Heart right ventricle (tissue), 16 donors: ENCODE measurements at places on chromosomes 13 and 19. TPM values are rescaled to one million over a fixed set of nuclear protein-coding genes. Genes with fewer than 3 reads are reported as not detected.

GRCh38 chr19:3479177-3479833, 1.0 kb downstream of the SMIM24 start:
- DNase-seq, result no peak

GRCh38 chr19:5851302-5851701, at the start of gene FUT3:
TSS of gene FUT3 (minus strand) at chr19:5851449.
- DNase-seq, result no peak

TMEM38A gene
- polyA plus RNA-seq, result 18.5 TPM

DNA sequence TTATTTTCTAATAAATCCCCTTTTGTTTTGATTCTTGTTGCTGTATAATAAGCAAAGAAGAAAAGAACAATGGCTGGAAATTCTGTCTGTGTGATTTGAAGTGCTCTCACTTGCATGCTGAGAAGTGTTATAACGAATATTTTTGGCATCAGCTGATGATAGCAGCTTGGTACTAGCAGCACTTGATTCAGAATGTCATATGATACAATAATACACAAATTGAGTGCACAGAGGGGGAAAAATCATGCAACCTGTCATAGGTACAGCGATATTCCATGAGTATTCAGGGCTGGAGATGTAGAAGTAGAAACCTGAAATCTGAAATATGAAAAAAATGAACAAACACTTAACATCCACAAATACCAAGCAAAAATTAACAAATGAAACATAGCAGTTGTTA, 108.1 kb downstream of the FGF14 start:
- no peak for DNase-seq

DNA sequence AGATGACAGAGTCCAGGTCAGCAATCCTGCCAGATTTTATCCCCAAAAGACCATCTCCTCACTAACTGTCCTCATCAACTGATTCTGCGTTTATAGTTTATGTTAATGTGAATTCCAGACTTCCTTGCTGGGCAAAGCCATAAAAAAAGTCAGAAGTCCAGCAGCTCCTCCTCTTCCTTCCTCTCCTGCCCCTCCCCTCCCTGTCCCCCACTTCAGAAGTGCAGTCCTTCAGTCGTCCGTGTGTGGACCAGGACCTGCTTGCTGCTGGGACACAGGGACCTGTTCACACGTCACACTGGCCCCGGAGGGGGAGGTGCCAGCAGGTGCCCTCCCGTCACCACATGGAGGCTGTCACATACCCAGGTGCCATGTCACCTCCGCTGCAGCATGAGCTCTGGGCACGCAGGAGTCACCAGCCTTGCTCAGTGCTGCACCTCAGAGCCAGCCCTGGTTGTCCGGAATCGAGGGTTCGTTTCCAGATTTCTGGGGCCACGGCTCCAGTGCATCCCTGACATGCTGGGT, 4.0 kb upstream of the MCF2L start:
- peak; percentile 48 for DNase-seq

- peak; percentile 90 for DNase-seq
Measured at GRCh38 chr19:4575267-4576015, 16.0 kb upstream of the SEMA6B start.
